ENCODE measurements at places on chromosomes 7 and 10.
A peak's percentile ranks its signal among the peaks of the same experiment; 100 is the strongest.

- no peak for DNase-seq
Measured at GRCh38 chr7:134403062-134403461, 55.8 kb downstream of the AKR1B1 start.

DNA sequence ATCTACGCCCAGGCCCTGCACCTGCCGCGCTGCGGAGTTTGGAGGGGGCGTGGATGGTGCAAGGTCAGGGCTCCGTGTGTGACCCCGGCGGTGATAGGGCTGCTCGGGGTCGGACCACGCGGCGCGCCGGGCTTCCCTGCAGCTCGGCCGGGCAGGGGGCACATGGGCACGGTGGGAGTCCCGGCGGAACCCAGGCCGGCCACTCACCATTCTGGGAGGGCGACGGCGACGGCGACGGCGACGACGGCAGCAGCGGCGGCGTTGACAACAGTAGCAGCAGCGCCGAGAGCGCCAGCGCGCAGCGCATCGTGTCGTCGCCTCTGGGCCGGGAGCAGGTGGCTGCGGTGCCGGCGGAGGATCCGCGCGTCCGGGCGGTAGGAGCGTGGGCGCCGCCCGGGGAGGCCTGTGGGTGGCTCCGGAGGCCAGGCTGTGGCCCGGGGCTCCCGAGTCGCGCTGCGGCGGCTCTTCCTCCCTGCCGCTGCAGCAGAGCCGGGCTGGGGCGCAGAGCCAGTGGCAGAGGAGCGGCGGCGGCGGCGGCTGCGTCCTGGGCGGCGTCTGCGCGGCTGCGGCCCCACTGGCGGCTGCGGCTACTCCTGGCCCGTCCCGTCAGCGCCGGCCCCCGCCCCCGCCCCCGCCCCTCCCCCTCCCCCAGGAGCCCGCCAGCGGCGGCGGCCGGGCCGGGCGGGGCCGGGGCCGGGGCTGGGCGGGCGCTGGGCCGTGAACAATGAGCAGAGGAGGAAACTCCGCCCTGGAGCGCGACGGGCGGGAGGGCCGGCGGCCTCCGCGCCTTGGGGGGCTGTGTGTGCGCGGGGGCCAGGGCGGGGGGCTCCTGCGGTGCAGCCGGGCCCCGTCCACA lies at the start of gene PODXL:
TSS of gene PODXL (minus strand) at position 576 of the 856 bp plus-strand sequence. CDS start at position 307, 269 bp downstream.
- peak; percentile 12 for DNase-seq

DNA sequence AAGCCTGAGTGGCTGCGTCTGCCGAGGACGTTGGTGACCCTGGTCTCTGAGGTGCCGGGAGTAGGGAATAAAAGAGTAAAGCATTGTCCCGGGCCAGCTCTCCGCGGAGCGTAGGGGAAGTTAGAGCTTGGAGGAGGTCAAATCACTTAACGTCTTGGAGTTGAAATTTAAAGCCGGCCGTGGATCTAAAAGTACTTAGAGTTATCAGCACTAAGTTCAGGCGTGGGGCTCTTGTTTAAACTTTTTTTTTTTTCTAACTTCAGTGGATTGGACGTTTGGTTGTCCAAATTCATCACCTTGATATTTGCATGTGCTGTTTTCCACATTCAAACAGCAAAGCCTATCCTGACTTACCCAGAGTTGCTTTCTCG lies 700 bp downstream of the NIPSNAP2 start:
- no peak for DNase-seq

DNA sequence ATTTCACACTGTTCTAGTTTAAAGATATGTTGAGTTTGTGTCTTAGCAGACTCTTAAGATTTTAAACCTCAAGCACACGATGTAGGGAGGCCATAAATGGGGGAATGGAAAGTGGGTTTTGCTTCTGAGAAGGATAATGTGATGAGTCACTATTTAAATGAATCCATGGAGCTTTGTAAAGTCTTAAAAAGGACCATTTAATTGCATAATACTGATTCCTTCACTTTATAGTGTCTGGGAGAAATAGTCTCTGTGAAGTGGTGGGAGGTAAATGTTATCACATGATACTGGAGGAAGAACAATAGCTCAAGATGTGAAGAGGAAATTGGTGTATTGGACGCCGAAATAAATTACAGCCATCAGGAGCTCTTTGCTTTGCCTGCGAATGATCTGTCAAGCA lies 84.0 kb upstream of the MYO3A start:
- no peak for DNase-seq

DNA sequence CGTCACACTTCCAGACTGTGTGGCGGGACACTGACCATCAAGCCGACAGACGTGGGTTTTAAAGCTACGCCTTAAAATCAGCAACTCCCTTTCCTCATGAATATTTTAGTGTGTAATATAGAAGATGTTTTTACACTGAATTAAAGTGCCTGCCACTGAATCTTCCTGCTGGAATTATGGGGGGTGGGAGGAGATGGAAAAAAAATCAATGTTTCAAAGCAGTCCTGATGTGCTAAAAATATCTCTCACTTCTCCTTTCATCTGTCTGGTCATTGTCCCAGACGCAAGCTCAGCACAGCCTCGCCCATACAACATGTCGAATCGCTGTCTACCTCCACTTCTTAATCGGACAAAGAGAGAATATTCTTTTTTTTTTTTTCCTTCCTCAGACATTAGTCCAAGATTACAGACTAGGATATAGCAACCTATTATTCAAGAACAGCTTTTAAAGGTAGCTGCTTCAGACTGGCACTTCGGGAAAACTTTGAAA lies 165.1 kb upstream of the KLF14 start:
- no peak for DNase-seq

GRCh38 chr10:71433768-71434744 lies 37.3 kb downstream of the CDH23 start:
- no peak for DNase-seq

- DNase-seq, result no peak
Measured at GRCh38 chr7:79216236-79216635, 237.2 kb downstream of the MAGI2 start.

DNA sequence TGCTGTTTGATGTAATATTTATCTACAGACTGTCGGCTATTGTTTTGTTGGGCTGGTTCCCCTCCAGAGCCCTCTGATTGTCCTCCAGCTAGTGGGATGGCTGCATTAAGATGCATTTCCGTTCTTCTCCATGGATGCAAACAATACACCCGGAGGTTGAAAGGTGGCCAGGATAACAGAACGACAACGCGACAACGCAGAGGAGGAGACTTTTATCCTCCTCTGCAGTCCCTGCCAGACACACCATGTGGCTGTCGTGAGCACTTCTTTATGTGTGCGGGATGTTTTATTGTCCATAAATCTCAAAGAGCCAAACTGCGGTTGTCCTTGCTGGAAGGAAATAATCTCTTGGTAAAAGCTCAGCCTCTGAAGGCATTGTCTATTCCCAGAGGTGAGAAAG lies 39.1 kb upstream of the TCERG1L start:
- DNase-seq, result no peak

DNA sequence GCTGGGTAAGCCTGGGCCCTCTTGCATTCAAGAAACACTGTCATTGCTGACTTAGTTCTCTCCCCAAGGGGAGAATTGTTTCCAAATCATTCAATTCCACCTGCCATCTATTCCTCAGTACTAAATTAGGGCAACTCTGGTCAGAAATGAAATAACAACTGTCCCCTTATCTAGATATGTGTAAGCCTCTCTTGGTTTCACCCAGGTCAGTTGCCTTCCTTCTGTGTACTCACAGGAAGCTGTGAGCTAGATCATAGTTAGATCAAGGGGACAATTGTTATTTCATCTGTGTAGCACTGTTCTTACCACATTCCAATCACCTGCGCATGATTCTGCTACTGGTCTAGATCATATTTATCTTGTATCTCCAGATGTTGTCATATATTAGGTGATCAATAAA lies 483.0 kb upstream of the SORCS1 start:
- DNase-seq, result no peak

DNA sequence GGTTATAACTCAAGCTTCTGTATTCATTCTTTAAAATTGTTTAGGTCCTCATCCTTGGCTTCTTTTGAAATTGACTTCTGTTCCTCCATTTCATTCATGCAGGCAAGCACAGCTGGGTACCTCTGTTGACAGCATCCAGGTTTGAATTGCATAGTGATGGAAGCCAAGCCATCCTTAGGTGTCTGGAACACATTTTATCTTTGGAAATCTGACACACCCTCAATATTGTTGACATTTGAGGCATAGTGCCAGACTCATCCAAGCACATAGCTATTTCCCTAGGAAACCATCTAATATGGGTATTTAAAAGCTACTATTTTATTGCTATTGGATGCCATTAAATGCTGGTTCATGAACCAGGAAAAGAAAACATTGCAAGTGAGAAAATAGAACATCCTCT lies 142.1 kb upstream of the PTPRZ1 start:
- DNase-seq, result no peak

- DNase-seq, result no peak
Measured at GRCh38 chr7:94375691-94376090, 19.0 kb upstream of the COL1A2 start.

DNA sequence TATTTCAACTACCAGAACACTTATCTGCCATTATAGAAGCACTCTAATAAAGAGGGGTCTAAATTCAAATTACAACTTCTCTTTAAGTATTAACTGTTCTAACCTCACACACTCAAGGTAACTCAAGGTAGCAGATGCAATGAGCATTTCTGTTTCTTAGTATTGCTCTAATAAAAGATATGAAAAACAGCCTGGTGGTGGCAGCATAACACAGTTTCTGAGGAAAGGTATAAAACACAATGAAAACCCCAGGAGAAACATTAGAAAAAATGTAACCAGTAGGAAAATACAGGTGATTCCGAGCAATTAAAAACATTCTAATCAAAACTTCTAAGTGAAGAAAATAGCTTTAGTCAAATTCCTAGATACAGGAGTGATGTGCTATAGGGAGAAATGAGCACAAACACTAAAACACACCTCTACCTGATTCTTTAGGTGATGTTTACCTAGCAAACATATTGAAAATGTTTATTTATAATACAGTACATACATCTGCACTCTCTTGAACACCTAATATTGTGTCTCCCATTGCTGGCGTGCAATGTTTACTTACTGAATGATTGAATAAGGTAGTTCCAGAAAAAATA lies 3.5 kb downstream of the MKRN1 start:
- DNase-seq, result no peak

DNA sequence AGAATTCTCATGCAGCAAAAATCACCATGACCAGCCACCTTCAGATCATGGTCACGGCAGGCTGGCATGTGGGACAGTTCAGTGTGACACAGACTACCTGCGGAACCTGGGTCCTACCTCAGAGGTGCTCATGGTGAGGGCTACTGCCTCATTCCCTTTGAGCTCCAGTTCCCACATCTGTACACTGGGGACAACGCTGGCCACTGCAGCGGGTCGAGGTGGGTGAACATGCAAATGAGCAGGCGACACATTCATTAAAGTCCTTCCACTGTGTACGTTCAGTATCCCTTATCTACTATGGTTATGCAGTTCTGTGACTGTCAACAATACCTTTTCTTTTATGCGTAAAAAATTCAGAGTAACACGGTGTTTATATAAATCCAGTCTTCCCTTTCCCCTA lies 218.7 kb upstream of the AOAH start:
- no peak for DNase-seq

DNA sequence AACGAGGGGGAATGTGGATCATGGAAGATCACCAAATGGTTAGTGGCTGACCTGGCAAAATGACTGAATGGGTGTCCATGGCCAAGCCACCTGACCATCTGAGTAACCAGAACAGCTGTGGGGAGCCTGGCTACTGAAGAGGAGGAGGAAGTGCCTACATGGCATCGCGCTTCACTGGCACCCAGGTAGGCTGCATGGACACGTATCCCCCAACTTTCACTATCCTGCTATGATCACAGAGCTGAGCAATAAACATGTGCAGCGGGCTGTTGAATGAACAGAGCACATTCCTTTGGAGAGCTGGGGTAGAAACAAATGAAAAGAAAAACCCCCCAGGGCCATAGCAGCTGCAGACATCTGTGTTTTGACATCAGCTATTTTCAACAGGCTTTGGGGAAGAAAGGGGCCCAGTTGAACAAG lies 6.5 kb downstream of the AKR1B1 start:
- DNase-seq, result no peak

DNA sequence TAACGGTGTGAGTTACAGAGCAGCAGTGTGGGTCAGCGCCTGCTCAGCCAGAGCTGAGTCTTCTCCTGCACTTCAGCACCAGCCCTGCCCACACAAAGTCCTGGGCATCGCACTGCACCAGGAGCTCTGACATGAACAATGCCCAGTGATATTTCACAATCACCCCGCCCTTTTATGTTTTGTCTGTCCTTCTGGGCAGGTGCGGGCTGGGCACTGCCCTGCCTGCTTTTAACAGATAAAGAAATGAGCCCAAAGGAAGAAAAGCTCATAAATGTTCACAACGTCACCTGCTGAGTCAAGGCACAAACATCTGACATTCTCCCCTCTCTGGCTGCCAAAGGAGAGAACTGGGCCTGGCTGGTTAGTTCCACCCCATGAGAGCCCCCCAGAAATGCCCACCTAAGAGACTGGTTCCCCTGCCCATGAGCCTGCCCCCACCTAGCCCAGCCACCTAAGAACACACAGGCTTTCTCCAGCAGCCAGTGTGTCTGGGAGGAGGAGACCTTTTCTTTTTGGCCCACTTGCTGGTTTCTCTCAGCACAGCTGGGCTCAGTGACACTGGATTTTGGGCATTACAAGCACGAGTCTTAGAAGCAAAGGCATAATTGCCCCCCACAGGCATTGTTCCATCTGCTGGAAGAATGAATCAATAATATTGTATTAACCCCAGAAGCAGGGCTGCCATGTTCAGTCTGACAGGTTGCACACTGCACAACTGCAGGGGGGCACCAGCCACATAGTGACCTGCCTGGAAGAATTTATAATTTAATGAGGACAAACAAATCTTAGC lies 22.3 kb downstream of the CALML3 start:
- no peak for DNase-seq

- no peak for DNase-seq
Measured at GRCh38 chr10:25304606-25305005, 129.8 kb downstream of the GPR158 start.

DNA sequence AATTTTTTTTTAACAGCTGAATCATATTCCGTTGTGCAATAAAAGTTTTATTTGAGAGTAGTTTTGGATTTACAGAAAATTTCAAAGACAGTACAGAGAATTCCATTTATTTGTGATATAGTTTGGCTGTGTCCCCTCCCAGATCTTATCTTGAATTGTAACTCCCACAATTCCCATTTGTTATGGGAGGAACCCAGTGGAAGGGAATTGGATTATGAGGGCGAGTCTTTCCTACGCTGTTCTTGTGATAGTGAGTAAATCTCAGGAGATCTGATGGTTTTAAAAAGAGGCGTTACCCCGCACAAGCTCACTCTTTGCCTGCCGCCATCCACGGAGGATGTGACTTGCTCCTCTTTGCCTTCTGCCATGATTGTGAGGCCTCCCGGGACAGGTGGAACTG lies 228.0 kb upstream of the MAGI2 start:
- no peak for DNase-seq

- DNase-seq, result no peak
Measured at GRCh38 chr10:11339013-11339412, 272.4 kb downstream of the USP6NL start.
